ENCODE measurements at places on chromosomes 5 and 9.

GRCh38 chr5:43603344-43604217, 601 bp downstream of the NNT start:
- peak; percentile 55 for DNase-seq

- no peak for DNase-seq
These were observed 330.7 kb downstream of the NDUFS4 start for GRCh38 chr5:53891159-53891558.

DNA sequence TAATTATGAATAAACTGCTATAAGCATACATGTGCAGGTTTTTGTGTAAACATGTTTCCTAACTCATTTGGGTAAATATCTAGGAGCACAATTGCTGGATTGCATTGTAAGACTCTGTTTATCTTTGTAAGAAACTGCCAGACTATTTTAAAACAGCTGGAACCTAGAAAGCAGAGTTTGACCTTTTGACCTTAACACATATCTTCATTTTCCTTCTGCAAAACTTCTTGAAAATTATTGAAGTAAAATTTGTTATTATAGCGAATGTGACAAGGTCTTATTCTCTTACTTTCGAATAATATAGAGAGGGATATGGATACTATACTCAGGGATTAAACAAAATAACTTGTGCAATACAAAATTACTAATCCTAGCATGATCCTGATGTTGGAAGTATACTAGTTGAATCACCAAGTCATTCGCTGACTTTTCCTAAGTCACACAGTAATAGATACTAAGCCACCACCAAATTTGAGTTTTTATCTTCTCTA, 3.2 kb upstream of the ANXA1 start:
- DNase-seq, result no peak

GRCh38 chr5:39055768-39056398, 18.3 kb downstream of the RICTOR start:
- DNase-seq, result no peak

GRCh38 chr5:169746147-169746694, 109.1 kb downstream of the DOCK2 start:
- DNase-seq, result no peak

GRCh38 chr9:2815661-2816060, 28.2 kb downstream of the PUM3 start:
- DNase-seq, result no peak

- no peak for DNase-seq
These were observed at the start of gene EGFLAM for GRCh38 chr5:38258319-38259061. Gene EGFLAM (plus strand): TSS chr5:38258559. CDS start chr5:38258755, 196 bp downstream.

DNA sequence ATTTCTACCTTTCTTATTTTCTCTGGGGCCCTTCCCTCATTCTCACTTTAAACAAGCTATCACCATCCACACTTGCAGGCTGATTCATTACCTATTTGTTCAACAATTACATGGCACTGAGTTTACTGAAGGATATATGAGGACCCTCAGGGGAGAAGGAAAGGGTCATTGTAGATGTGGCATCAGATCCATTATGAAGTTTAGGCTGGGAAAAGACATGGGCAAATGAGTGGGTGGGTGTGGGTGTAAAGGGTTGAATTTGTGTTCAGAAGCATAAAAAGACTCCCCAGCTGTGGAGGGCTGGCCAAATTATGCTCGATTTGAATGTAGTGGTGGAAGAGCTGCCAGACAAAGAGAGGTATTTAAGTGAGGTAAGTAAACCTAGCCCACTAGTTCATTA, 55.9 kb upstream of the MTAP start:
- DNase-seq, result no peak

DNA sequence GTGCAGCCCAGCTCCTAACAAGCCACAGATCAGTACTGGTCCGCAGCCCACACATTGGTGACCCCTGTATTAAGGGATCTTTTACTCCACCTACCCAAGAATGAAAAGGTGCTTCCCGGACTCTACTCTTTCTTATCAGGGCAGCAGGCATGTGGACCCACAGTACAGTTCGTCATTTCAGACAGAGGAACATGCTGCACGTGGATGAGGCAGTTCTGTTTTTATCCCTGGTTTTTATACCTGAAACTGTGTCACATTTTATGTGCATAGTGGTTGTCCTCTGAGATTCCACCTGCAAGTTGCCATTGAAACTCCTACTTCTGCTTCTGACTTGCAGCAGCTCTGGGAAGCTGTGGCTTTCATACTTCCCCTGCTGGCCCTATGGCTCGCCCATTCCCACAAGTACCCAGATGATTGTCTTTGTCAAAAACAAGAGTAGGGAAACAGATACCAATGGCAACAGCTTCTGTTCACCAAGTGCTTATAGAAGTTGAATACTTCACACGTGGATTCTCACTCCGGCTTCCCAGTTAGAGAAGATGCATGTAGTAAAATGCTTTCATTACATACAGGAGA, 208.0 kb downstream of the TRIO start:
- no peak for DNase-seq

DNA sequence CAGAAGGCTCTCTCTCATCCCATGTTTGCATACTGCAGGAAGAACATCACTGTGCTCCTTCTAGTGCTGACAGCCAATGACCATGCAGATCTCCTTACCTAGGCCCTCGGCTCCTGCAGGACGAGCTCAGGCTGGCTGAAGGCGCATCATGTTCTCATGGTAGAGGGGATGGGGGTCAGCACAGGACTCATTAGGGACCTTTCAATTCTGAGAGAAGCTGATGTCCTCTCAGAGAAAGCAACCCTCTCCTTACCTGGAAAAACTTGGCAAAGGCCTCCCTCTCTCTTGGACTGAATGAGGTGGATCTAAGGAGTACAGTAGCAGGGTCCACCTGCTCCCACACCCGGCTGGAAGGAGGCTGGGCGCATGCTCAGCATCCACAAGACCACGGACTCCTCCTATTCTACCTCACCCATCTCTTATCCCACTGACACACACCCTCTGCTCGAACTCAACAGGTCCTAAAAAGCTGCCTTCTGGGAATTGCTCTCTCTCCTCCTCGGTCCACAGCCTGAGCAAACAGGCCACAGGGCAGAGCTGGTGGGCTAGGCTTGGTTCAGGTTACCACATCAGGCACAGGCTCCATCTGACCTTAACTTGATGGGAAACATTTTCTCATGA, 2.9 kb downstream of the IPPK start:
- DNase-seq, result no peak

DNA sequence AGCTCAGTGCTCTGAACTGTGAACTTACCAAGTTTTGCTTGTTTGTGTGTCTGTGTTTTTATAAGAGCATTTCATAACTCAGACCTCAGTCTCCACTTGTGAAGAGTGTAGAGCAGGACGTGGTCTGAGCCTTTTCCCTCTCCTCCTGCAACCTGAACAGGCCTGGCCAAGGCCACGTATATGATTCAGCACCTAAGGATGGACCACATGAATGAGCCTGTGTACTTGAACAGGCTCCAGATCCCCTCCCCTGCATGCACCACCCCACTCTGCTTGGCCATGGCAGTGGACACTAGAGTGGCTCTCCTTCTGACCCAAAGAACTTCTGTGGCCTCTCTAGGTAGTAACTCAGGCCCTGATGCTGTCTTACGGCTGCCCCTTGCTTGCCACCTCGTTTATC, 125.9 kb upstream of the FSTL4 start:
- DNase-seq, result no peak

- no peak for DNase-seq
These were observed 56.2 kb upstream of the ABCA1 start for GRCh38 chr9:104984121-104984520.

Measured in NCI-H446 treated with DMSO at 0.1 percent for 48 hours (cell line).